Right kidney (tissue), 9 donors: ENCODE measurements at places on chromosomes 16 and 17.
A peak's percentile ranks its signal among the peaks of the same experiment; 100 is the strongest.

- DNase-seq = no peak
Measured at GRCh38 chr17:50816771-50817751, 18.3 kb upstream of the WFIKKN2 start.

DNA sequence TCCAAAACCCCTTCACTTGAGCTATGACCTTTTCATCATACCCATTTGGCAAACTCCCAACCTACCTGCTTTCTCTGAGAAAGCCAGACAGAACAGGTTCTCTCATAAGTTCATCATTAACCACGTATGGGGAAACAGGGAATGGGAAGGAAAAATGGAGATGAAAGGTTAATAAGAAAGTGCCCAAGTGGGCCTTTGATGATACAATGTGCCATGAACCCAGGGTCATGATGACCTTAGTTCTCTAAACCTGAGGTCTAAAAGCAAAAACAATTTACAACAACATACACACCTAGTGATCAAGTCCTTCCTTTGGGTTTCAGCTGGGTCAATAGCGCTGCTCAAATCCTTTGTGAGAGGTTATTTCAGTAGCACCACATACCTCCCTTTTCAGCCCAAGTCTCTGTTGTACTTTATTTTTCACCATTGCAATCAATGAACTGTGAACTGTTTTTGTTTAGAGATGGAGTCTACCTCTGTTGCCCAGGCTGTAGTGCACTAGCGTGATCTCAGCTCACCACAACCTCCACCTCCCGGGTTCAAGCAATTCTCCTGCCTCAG lies 14.5 kb upstream of the RANGRF start:
- DNase-seq = peak; percentile 24

- peak; percentile 45 for DNase-seq
Measured at GRCh38 chr16:11640987-11641817, 27.1 kb upstream of the SNN start.

DNA sequence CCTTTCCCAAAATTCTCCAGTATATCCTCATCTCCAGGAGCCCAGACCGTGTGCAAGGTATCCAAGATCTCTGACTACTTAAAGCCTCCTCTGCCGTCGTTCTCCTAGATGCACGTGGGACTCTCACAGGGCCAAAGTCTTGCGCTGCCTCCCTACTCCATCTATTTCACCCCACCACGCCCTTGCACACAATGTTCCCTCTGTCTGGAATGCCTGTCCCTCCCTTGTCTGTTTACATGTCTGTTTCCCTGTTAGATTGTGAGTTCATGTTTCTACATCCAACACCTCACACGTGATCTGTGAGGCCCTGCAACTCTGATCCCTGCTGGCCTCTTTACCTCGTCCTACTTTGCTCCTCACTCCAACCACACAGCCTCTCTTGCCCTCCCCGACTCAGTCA lies 4.9 kb upstream of the FZD2 start:
- DNase-seq = no peak

GRCh38 chr16:15487336-15488284 lies 53.2 kb downstream of the BMERB1 start:
- DNase-seq = no peak

DNA sequence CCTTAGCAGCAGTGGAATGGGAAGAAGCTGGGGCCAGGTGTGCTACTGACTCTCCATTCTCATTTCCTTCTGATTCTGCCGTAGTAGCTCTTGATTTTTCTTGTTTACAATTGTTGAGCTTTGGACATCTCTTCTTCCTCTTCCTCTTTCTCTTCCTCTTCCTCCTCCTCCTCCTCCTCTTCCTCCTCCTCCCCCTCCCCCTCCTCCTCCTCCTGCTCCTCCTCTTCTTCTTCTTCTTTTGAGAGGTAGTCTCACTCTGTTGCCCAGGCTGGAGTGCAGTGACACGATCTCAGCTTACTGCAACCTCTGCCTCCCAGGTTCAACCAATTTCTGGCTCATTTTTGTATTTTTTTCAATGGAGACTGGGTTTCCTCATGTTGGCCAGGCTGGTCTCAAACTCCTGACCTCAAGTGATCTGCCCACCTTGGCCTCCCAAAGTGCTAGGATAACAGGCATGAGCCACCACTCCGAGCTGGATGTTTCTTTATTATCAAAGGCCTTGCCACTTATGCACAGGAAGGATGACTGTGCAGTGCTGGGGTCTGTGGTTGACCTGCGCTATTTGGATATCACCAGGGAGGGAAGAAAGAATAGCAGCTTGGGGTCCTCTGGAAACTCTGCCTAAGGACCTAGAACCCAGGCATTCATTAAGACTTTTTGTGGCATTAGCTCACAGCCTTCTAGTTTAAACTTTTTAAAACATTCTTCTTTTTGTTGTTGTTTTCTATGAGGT lies 127.8 kb upstream of the KCNJ16 start:
- DNase-seq = no peak

GRCh38 chr17:3723188-3723555 lies 531 bp upstream of the HASPIN start:
- no peak for DNase-seq

DNA sequence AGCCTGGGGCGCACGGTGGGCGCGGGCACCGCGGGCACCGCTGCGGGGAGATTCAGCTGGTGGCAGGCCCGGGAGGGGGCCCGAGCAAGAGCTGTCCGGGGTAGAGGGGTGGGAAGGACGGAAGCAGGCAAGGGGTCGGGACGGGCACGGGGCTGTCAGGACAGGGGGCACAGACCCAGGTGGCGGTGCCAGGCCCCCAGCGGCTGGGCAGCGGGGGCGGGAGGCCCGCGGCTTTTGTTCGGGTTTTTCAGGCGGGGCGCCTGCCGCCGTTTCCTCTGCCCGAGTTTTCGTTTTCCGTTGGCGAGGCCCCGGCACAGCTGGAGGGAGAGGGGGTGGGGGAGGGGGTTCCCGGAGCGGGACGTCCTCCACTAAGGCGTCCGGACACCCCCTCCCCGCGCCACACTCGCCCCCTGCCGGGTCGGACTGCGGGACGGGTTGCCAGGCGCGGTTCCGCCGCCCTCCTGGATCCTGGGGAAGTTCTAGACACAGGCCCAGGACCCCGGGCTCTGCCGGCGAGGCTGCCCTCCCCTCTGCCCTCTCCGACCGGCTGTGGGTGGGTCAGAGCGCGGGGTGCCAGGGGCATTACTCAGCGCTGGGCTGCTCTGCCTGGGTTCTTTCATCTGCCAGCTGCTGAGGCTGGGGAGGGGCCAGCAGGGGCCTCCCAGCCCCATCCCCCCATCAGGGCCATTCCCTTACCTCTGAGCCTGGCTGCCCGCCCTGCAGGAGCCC lies 543 bp downstream of the ARHGAP23 start:
- DNase-seq = peak; percentile 76

DNA sequence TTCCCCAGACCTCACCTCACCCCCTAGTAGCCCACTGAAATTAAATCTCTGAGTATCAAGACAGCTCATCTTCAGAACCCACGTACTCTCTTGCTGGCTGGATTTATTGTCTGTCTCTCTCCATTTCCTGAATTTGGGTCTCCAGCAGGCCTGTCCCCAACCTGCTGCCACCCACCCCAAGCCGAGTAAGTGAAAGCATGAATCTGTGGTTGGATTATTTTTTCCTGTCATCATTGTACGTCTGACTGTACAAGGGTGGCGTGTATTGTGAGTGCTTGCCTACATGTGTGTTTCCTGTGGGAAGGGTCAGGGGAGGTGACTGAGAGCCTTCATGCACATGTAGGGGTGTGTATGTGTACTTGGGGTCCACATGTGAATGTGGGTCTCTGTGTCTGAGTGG lies 5.4 kb downstream of the TNP2 start:
- DNase-seq = no peak

DNA sequence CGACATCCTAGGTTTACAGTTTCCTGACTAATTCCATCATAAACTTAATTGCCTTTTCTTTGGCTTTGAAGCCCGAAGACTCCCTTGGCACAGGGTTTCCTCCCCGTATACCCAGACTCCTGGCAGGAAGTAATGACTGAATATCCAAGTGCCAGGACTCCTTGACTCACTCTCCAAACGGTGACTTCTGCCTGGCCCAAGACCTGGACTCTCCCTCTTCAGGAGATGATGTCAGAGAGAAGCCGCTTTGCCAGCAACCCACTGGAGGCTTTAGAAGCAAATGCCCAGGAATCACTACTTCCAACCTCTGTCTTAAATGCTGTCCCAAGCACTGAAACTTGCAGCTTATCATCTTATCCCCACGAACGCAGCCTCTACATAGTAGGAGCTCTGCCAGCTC lies 146.5 kb downstream of the RGS9 start:
- no peak for DNase-seq

GRCh38 chr16:2194166-2194834 lies 2.1 kb downstream of the CASKIN1 start:
- no peak for DNase-seq

DNA sequence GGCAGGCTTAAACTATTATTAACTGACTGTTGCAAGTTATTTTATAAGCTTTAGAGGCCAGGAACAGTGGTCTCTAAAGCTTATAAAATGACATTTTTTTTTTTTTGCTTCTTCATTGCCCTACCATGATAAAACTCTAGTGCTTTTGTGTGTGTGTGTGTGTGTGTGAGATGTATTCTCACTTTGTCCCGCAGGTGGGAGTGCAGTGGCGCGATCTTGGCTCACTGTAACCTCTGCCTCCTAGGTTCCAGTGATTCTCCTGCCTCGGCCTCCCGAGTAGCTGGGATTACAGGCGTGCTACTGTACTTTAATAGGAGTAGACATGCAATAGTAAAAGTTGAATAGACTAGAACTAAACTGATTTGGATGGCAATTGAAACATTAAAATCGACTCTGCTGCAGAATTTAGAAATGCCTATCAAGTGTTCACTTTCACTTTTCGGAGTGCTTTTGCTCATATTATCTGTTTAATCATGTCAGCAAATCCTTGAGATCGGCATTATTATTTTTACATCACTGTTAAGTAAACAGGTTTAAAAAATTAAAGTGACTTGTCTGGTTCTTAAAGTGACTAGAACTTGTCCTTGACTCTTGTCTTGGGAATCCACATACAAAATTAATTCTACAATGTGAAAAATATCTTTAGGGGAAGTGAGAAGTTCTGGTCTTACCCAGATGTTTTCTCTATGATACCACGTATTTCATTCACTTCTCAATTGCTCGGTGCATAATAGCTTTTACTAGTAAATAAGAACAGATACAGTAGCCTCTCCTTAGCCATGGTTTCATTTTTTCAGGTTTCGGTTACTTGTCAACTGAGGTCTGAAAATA lies 8.4 kb upstream of the PCTP start:
- DNase-seq = no peak

DNA sequence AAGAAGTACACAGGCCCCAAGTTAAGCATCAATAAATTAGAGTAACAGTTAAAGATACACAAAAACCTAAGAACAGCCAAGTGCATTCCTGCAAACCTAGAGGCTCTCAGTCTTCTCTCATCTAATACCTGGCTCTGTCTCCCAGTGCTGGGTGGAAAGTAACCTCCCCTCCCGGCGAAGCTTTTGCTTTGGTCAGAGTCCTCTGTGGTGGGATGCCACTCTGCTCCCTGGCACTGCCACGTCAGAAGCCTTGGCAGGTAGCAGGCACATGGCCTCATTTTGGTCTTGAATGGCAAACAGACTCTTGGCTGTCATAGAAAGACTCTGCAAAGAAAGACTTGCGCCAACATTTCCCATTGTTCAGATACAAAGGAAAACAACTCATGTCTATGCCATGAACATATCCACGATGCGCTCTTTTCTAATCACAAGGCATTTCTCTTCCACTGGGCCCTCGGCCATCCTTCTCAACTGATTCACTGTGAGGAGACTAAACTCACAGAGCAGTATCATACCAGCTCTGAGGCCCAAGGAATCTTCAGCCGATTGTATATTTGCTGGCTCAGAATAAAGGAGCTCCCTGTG lies 21.2 kb downstream of the MTHFSD start:
- no peak for DNase-seq

- DNase-seq = peak; percentile 67
Measured at GRCh38 chr17:37787055-37787757, 42.3 kb upstream of the HNF1B start.

DNA sequence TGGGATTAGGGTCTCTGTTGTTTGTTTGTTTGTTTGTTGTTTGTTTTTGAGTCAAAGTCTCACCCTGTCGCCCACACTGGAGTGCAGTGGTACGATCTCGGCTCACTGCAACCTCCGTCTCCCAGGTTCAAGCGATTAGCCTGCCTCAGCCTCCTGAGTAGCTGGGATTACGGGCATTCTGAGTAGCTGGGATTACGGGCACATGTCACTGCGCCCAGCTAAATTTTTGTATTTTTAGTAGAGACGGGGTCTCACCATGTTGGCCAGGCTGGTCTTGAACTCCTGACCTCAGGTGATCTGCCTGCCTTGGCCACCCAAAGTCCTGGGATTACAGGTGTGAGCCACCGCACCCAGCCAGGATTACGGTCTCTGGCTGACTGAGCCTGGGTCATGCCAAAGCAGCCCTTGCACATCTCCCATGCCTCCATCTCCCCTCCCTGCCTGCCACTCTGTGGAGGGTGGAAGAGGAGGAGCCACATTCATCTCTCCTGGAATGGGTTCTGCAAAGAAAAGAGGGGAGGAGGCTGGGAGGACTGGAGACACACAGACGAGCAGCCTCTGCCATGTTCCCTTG lies 59.2 kb downstream of the BEAN1 start:
- DNase-seq = no peak

DNA sequence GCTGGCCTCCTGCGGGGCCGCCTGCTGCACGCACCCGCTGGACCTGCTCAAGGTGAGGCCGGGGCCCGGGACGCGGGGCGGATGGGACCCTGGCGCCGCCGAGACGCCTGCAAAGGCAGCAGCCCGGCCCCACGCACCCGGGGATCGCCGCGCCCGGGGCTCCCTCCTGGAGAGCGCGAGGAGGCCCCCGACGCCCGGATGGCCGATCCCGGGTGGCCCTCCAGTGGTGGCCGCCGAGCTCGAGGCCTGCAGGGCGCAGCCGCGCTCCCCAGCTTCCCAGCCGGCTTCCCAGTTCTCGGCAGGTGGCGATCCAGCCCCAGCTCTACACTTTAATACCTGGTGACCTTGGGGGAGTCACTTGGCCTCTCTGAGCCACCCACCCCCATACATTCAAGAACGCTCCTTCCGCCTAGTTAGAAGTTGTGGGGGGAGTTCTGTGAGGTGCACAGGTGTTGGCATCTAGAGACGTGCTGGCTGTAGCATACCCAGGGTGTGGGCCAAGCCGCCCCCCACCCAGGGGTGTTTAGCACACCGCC lies 452 bp downstream of the SLC25A10 start:
- DNase-seq = peak; percentile 83

DNA sequence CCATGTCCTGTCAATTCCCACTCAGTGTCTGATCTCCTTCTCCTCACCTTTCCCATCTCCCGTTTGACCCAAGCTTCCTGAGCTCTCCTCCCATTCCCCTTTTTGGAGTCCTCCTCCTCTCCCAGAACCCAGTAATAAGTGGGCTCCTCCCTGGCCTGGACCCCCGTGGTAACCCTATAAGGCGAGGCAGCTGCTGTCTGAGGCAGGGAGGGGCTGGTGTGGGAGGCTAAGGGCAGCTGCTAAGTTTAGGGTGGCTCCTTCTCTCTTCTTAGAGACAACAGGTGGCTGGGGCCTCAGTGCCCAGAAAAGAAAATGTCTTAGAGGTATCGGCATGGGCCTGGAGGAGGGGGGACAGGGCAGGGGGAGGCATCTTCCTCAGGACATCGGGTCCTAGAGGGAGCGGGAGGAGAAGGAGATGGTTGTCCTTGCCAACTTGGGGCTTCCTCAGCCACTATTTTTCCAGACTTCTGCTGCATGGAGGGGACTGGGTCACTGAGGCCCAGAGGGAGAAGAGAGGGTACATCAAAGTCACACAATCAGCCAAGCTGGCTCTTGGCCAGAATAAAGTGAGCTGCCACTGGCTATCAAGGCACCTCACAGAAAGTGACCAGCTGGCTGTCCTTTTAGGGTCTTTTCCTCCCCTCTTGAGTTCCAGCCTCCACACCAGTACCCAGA lies 1.9 kb upstream of the TBC1D10B start:
- no peak for DNase-seq
